ENCODE measurements at places on chromosomes 7 and 10. TPM values are rescaled to one million over a fixed set of nuclear protein-coding genes. Genes with fewer than 3 reads are reported as not detected.

Gene WDFY4
- total RNA-seq, result not detected

Gene PAXIP1
- 14.8 TPM for total RNA-seq

Gene PTPN20
- 3.9 TPM for total RNA-seq

Gene ITPRID1
- not detected for total RNA-seq

Gene CPA4
- 4.4 TPM for total RNA-seq

Gene RBM20
- total RNA-seq, result 3.1 TPM
